ENCODE measurements at places on chromosomes 5 and 9. TPM values are rescaled to one million over a fixed set of nuclear protein-coding genes. Genes with fewer than 3 reads are reported as not detected.

IL9 gene
- polyA plus RNA-seq: not detected

CCL21 gene
- not detected for polyA plus RNA-seq

FAM151B gene
- polyA plus RNA-seq: 0.11 TPM

SLC4A9 gene
- not detected for polyA plus RNA-seq

ZNF879 gene
- polyA plus RNA-seq: 6.3 TPM

ECSCR gene
- 0.19 TPM for polyA plus RNA-seq

CARTPT gene
- not detected for polyA plus RNA-seq

GRCh38 chr5:2749514-2750025 lies 1.9 kb downstream of the IRX2 start:
- H3K27me3 ChIP-seq: peaks cover 5% of the 10 kb centered on the region
- H3K27ac ChIP-seq: no peak overlapping the region
- DNase-seq: no peak
- no peaks in the 10 kb centered on the region for H3K36me3 ChIP-seq
- H3K4me3 ChIP-seq: no peak overlapping the region

DNA sequence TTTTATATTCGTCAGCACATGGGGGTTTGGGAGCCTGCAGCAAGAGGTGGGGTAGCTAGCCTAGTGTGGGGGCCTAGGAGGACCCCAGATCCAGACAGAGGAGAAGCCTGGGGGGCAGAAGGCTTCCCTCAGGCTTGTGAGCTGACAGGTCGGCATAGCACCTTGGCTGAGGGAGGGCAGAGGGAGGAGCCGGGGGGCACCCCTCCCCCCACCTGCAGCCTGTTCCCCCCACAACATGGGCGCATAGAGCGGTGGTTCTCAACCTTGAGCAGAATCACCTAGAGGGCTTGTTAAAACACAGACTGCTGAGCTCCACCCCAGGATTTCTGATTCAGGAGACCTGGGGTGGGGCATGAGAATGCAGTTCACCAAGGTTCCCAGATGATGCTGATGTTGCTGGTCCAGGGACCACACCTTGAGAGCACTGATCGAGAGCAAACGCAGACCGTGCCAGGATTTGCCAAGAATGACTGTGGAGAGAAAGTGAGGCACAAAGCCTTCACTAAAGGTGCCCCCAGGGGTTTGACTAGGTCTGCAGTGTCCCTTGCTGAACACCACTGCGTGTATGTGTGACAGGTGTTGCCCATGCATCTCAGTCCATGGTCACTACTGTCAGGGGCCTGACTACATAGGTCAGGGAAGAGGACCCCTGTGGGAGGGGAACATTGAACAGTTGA lies 163.3 kb downstream of the MACROH2A1 start:
- DNase-seq: no peak
- H3K36me3 ChIP-seq: no peaks in the 10 kb centered on the region
- H3K27me3 ChIP-seq: no peaks in the 10 kb centered on the region

DNA sequence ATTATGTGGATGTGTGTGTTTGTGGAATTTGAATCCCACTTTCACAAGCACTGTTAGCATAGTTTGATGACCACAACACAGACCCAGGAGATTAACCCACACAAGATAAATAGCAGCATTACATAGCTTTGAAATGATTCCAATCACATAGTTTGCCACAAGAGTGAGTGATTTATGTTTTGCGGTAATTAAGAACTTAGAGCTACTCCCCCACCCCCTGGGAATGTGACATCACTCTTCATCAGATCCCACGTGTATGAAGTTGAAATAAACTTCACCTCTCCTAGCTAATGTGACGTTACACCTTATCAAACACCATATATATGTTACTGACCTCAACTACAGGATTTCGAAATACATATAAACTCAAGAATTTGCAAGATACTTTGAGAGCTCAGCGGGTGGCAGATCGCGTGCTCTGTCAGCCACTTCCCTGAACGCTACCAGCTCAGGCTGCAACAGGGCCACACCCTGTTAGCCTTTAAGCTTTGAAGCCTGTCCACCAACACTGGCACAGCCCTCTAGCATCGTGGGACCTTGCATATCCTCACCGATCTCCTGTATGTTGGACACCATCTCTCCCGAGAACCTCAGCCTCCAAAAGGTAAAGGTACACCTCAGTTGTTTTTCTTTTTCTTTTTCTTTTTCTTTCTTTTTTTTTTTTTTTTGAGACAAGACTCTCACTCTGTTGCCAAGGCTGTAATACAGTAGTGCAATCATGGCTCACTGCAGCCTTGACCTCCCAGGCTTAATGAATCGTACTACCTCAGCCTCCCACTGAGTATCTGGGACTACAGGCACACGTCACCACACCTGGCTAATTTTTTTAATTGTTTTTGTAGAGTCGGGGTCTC lies 1.7 kb upstream of the AGTPBP1 start:
- H3K4me1 ChIP-seq: no peaks in the 10 kb centered on the region
- no peak for DNase-seq
- H3K27me3 ChIP-seq: no peaks in the 10 kb centered on the region
- H3K27ac ChIP-seq: no peak overlapping the region
- H3K4me3 ChIP-seq: no peak overlapping the region

DNA sequence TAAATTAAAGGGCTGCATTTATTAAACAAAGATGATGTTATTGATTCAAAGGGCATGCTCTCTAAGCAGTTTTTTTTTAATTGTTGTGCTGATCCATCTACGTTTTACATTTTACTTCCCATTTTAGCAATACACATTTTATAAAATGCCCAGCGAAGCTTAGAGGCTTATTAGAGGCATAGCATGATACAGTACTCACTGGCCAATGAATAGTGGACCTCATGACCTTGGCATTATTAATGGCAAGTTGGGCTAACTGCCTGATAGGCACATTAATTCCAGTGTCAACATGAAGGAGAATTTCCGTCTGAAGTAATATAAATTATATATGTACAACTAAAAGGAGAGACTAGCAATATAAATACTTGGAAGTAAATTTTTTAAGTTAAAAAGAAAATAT lies 837.2 kb downstream of the EFNA5 start:
- H3K4me1 ChIP-seq: no peaks in the 10 kb centered on the region
- H3K4me3 ChIP-seq: no peak overlapping the region
- H3K27me3 ChIP-seq: no peaks in the 10 kb centered on the region

GRCh38 chr5:62395210-62395950 lies 8.3 kb downstream of the DIMT1 start:
- H3K4me3 ChIP-seq: no peak overlapping the region
- peaks cover 63% of the 10 kb centered on the region for H3K36me3 ChIP-seq
- no peak overlapping the region for H3K27ac ChIP-seq
- no peaks in the 10 kb centered on the region for H3K4me1 ChIP-seq
- DNase-seq: no peak

DNA sequence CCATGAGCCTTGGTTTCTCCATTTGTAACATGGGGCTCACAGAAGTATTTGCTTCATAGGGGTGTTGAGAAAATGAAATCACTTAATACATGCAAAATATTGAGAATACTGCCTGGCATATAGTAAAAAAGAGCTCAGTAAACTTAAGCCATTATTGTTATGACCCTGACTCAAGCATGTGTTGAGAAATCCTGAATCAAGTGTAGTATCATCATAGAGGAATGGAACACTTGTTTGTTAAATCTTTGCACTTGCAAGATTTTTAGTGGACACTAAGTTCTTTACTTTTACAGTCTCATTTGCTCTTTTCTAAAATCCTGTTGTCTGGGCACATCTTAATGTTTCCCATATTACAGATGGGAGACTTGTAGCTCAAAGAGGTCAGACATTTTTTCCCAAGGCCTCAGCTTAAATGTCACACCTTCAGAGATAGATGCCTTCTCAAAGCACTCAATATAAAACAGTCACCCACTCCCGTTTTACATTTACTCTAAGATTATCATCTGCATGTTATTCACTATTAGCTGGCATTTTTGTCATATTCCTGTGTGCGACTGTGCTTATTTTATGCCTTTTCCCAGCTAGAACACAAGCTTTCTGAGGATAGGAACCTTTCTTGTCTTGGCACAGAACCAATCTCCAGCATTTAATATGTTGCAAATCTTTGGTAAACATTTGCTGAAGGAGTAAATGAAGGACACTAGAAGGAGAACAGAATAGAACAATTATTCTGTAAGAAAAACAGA lies 250.0 kb upstream of the TNC start:
- no peaks in the 10 kb centered on the region for H3K27me3 ChIP-seq
- no peak for DNase-seq
- no peak overlapping the region for H3K4me3 ChIP-seq
- H3K27ac ChIP-seq: no peak overlapping the region
- no peaks in the 10 kb centered on the region for H3K4me1 ChIP-seq

DNA sequence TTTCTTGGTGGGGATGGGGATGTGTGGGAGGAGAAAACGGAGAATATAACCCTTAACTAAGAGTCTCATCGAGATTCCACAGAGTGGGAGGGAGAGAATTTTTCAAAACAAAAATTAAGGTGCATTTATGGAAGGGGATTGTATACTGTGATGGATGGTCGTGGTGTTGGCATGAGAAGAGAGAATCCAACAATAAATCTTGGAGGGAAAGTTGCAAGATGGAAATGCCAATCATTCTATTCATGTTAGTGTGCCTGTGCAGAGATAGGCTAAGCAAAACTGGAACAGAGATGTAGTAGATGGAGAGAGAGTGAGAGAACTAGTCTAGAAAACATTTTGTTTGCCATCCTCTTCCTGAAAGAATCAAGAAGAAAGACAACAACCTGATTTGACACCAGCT lies 613.1 kb downstream of the EBF1 start:
- H3K27me3 ChIP-seq: no peaks in the 10 kb centered on the region
- H3K4me3 ChIP-seq: no peak overlapping the region
- H3K27ac ChIP-seq: no peak overlapping the region
- DNase-seq: no peak
- no peaks in the 10 kb centered on the region for H3K4me1 ChIP-seq
- H3K36me3 ChIP-seq: no peaks in the 10 kb centered on the region

All from naive thymus-derived CD4-positive, alpha-beta T cell (primary cell).